ENCODE measurements at places on chromosomes 4 and X. TPM values are rescaled to one million over a fixed set of nuclear protein-coding genes. Genes with fewer than 3 reads are reported as not detected.

DNA sequence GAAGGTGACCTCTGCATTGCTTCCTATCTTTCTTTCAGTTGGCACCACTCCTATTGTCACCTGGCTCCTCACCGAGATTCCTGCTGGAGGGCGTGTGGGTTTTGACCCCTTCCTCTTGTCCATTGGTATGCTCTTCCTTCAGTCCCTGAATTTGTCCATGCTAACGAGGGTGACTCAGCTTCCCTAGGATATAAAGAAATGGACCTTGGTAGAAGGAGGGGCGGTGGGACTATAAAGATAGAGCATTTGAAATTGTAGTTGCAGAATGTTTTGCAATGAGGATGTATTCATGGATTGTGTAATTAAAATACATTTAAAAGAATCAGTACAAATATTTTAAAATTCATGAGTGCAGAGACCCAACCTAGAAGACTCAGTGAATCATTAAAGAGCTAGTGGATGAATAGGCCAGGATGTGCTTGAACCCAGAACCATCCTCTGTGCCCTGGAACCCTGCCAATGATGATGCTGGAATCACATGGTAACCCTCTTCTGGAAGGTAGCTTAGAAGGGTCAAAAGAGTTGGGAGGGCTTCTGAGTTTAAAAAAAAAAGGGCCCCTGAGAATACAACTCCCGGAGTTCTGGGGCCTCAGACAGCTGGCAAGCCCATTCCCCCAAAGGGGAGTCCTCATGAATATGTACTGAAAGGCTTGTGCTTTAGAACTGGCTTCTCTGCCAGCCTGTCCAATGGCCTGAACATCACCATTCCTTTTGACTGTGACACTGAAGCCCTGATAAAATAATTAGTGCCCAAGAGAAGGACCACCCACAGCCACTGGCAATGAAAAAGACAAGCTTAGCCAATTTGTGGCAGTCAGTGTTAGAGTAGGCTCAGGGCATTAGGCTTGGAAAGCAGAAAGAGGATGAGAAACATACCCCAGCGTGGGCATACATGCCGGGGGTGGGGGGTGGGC is 8.0 kb downstream of the XPNPEP2 start:
- H3K27ac ChIP-seq, result no peak overlapping the region
- DNase-seq, result no peak
- H3K27me3 ChIP-seq, result no peaks in the 10 kb centered on the region

GRCh38 chr4:110637408-110638088 is 14.7 kb upstream of the PITX2 start:
- H3K4me3 ChIP-seq, result peak overlapping the region; percentile 85
- peaks cover 26% of the 10 kb centered on the region for H3K4me1 ChIP-seq
- no peak for DNase-seq
- H3K27ac ChIP-seq, result peak overlapping the region; percentile 74

DNA sequence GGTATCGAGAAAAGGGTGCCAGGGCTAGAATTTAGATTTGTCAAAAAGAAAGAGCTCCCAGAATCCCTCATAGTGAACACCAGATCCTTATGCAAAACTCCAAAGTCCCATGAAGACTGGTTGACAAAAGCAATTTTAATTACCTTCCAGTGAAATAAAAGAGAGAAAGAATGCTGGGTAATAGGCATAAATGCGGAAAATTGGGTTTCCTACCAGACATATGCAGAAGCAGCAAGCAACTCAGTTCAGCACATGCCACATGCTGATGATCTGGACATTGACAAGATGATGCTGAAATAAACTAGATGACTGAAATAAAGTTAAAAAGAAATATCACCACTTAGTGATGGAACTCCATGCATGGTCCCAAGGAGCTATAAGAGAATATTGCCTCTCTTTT is 83.9 kb downstream of the KCNIP4 start:
- no peaks in the 10 kb centered on the region for H3K4me1 ChIP-seq
- H3K4me3 ChIP-seq, result no peak overlapping the region
- no peak for DNase-seq

Gene SMR3B
- not detected for total RNA-seq

Gene MAGEA8
- 0.21 TPM for total RNA-seq

All from type B pancreatic cell (in vitro differentiated cells).